ENCODE measurements at places on chromosomes 11 and 22.

- no peak for DNase-seq
These were observed 88.5 kb downstream of the BRD1 start for GRCh38 chr22:49739138-49739537.

DNA sequence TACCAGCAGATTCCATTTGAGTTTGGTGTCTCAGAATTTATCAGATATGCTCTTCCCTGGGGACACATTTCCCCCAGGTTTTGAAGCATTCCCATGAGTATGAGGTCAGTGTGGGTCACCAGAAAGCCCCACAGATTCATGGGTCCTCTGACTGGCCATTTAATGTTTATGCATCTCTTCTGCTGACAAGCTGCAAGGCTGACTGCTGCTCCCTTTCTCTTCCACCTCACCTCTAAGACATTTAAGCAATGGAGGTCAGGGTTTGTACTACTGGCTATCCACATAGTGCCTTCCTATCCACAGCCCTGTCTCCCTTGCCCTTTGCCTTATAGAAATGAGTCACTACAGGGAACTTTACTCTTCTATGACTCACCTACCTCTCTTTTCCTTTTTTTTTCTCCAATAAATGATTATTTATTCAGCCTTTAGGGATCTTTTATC is 106.0 kb upstream of the TIMP3 start:
- no peak for DNase-seq

DNA sequence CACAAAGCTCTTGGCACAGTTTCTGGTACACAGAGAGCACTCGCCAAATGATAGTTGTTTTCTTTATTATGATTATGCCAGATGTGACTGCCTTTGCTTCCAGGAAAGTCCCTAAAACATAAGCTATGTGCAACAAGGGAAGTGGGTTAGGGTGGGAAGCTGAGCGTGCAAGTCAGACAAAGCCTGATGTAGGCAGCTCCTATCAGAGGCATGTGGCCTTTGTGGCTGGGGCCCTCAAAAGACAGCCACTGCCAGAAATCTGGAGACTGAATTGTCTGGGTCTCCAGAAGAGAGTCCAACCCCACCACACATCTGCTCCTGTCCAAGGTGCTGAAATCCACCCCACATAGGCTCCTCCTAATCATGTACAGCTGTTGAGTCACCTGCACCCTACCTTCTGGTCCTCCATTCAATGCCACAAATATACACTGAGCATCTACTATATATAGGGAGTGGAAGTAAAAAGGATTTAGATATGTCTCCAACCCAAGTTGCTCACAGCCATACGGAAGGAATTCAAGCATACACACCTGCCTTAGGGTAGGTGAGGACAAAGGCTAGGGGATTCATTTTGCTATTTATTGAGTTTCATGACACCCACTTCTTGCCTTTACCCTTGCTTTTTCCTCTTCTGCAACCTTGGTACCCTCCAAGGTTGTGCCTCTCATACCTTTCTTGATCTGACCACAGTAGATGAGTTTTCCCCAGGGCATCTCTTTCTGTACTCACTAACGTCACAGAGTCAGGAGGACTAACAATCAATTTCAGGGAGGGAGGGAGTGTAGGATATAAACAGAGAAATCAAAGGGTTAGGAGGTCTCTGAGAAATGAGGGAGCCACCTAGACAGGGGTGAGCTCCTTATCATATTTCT is 12.4 kb downstream of the SEC14L3 start:
- DNase-seq, result no peak

- DNase-seq, result no peak
These were observed 24.0 kb downstream of the TBX1 start for GRCh38 chr22:19784384-19785175.

DNA sequence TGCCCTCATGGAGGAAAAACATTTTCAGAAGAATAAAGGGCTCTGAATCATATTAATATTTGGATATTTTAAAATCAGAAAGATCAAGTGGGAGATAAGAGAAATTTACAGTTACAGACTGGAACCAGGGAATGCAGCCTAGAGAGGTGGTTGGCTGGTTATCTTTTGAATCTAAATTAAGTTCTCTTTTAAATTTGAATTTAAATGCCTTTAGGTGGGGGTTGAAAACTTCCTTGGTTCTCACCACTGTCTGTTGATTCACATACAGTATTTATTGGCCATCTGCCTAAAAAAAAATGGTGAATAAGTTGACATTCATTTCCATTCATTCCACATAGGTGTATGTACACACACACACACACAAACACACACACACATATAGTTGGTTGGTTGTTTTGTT is 35.7 kb upstream of the PTPRJ start:
- peak; percentile 3 for DNase-seq

- no peak for DNase-seq
These were observed 50.4 kb downstream of the TENM4 start for GRCh38 chr11:79390477-79390876.

DNA sequence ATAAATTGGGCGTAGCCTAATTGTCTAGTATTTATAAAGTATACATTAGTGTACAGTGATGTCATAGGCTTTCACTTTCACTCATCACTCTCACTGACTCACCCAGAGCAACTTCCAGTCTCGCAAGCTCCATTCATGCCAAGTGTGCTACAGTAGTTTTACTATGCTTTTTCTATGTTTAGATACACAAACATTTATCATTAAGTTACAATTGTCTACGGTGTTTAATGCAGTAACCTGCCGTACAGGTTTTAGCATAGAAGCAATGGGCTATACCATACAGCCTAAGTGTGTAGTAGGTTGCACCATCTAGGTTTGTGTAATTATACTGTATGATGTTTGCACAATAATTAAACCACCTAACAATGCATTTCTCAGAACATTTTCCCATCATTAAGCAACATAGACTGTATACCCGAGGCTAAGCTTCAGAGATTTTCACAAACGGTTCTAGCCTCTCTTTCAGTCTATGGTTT is 17.5 kb downstream of the OR9G1 start:
- no peak for DNase-seq

DNA sequence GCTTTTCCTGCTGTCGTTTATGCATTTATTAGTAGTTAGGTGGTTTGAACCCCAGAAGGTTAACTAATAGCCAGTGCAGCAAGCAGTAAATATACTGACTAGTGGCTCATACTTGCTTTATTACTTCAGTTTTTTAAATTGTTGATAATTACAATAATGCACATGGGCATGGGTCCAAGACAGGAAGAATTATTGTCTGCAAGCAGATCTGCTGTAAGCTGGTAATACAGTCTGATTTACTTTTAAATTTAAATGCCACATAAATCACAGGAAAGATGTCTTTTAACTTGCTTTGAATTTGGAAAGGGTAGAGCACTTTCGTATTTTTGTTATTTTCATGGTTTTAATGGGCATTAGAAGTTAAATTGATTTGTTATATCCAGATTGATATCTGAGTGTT is 27.1 kb downstream of the APLP2 start:
- no peak for DNase-seq

- peak; percentile 98 for DNase-seq
These were observed 725.5 kb downstream of the METTL15 start for GRCh38 chr11:28833670-28834069.

DNA sequence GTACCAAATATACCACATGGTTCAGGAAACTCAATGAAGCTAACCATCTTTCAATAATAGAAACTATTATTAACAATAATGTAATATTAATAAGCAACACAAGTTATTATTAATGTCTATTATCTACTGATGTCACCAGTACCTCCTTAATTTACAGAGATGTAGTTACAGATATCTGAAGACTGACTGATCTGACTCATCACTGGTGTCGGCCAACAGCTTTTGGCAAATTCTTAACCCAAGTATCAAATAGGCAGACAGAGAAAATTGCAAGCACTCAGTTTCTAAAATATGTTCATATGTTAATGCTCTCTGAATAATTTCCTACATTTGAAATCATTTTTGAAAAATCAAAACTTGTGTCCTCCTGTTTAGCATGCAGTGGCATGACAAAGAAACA is 100.4 kb upstream of the DDI1 start:
- DNase-seq, result no peak

GRCh38 chr11:504053-504993 is 2.7 kb downstream of the RNH1 start:
- DNase-seq, result peak; percentile 66

- no peak for DNase-seq
These were observed 112.5 kb upstream of the SOX6 start for GRCh38 chr11:16468735-16469453.

- DNase-seq, result peak; percentile 53
These were observed 36.4 kb upstream of the ACER3 start for GRCh38 chr11:76824083-76824939.

DNA sequence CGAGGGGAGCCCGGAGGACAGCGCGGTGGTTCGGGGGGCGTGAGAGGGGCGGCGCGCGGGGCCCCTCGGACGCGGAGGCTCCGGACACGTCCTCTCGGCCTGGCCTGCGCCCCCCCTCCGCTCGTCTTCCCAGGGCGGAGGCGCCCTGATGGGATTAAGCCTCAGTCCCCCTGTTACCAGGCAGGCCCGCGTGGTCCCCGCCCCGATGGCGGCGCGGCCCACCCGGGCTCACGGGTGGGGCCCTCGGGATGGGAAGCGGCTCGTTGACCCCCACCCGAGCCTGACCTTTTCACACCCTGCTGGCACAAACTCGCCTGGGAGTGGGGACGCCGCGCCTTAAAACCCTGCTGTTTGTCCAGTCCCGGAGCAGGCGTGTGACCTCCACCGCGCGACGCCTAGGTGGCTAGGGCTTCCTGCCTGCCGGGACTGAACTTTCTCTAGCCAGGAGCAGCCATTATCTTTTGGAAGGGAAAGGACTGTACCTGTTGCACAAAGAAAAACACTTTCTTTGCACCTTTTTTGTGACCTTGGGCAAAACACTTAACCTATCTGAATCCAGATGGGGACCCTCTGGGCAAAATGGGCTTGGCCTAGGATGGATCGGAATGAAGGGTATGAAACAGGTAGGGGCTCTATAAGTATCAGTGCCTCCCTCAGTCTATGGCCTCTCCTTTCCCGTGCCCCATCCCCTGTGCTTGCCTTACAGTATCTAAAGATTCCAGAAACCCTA is 1.0 kb downstream of the KIAA1671 start:
- DNase-seq, result no peak

DNA sequence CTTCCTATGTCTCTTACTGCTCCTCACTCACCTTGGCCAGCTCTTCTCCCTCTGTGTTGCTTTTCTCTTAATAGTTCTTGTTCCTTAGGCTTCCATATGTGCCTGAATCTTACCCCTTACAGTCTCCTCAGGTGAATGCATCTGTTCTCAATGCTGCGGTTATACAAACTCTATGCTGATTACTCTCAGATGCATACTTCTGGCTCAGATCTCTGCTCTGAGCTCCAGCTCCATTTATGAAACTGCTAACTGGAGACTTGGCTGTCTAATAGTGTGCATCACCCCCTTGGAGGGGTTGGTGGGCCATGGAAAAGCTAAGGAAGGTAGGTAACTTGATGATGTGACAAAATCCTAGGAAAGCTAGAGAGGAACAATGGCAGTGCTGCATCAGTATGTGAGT is 422.5 kb downstream of the TMEM135 start:
- DNase-seq, result no peak

GRCh38 chr11:95849087-95849825 is 59.0 kb downstream of the CEP57 start:
- DNase-seq, result peak; percentile 79

DNA sequence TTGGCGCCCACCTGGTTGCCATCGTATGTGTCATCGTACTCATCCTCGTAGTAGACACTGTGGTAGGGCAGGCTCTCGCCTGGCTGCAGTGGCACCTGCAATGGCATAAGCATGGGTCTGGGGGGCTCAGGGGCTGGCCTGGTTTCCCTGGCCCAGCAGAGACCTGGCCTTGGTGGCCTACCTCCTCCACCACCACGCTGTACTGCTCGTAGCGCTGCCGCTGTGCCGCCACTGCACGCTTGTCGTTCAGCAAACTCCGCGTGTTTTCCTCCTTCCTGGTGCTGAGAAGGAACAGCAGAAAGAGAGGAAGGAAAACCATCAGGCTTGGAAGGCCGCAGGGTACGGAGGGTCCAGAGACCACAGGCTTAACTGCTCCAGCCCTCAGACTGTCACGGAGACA is 26.2 kb downstream of the UQCR10 start:
- DNase-seq, result no peak

- DNase-seq, result no peak
These were observed 111.5 kb upstream of the SEZ6L start for GRCh38 chr22:26057731-26058130.
